Stimulated activated CD8-positive, alpha-beta memory T cell treated with anti-CD3 and anti-CD28 coated beads, Interleukin-4, amount 100 ng/mL, for 1 hour (primary cell): ENCODE measurements at places on chromosomes 5 and 9.

DNA sequence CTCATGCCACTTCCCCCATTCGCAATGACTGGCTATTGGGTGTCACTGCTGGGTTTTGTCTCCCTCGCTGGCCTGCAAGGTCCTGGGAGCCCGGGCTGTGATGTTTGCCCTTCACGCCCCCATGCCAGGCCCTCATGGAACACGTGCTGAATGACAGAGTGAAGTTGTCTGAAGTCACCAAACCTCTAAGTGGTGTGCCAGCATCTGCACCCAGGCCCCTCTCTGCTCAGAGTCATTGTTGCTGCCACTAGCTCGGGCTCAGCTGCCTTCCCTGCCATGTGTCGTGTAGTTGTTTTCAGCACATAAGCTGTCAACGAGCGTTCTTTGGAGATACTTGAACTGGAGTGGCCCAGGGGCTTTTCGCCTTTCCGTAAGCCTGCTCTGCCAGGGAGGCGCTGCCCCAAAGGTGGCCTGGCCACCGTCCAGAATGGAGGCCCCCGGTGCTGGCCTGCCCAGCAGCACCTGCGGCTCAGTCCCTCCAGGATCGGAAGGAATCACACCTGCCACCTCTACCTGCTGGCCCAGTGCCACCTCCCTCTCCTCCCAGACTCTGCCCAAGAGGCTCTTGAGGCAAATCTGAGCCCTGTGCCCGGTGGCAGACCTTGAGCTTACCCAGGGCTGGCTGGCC is 250.1 kb downstream of the PBX3 start:
- DNase-seq, result no peak

- no peak for DNase-seq
These were observed 19.4 kb downstream of the CCDC171 start for GRCh38 chr9:15572200-15572770.

- no peak for DNase-seq
These were observed 24.9 kb downstream of the LMX1B start for GRCh38 chr9:126638571-126639132.

GRCh38 chr5:139180850-139181249 is 17.3 kb downstream of the SIL1 start:
- no peak for DNase-seq

DNA sequence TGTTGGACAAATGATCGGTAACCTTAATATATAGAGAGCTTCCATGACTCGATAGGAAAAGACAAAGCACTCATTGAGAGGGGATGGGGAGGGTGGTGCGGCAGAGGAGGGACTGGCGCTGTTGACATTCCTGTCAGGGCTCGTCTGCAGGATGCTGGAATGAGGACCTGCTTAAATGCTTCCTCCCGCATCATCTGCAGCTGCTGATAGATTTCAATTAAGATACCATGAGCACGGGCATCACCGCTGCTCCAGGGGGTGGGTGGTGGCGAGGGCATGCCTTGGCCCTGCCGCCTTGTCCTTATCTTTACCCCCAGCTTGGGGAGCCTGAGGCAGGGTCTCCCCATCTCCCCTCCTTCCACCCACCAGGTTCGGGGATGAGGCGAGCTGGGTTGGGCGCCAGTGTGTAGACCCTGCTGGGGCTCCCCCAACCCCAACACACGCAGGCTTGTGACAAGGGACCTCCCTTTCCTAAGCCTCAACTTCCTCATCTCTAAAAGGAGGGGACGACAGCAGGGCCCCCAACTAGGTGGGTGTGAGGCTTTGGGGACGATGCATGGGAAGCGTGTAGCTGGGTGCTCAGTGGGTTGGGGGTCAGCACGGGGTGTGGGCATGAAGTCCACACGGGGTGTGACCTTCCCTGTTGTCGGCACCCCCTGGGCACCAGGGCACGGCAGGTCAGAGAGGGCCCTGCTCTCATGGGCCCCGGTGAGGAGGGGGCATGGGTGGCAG is 11.7 kb upstream of the QRFP start:
- DNase-seq, result no peak

- no peak for DNase-seq
These were observed 7.4 kb upstream of the MRPS2 start for GRCh38 chr9:135492886-135493669.

- DNase-seq, result no peak
These were observed 10.4 kb upstream of the SSBP2 start for GRCh38 chr5:81761270-81761669.

GRCh38 chr9:113588242-113588810 is 124.8 kb downstream of the RGS3 start:
- no peak for DNase-seq

DNA sequence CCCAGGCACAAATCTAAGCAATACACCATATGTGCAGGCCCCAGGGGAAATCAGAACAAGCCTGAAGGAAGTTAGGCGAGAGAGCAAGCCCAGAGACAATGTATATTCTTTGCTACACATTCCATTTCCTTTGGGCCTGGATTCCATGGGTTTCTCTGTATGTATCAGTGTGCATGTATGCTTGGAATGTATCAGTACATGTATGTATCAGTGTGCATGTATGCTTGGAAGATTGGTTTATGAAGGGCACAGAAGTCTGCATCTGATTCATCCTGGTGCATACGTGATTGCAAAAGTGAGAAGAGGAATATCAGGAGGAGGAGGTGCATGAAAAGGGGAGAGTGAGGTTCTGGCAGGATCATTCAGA is 232.6 kb upstream of the ANKRD55 start:
- no peak for DNase-seq

DNA sequence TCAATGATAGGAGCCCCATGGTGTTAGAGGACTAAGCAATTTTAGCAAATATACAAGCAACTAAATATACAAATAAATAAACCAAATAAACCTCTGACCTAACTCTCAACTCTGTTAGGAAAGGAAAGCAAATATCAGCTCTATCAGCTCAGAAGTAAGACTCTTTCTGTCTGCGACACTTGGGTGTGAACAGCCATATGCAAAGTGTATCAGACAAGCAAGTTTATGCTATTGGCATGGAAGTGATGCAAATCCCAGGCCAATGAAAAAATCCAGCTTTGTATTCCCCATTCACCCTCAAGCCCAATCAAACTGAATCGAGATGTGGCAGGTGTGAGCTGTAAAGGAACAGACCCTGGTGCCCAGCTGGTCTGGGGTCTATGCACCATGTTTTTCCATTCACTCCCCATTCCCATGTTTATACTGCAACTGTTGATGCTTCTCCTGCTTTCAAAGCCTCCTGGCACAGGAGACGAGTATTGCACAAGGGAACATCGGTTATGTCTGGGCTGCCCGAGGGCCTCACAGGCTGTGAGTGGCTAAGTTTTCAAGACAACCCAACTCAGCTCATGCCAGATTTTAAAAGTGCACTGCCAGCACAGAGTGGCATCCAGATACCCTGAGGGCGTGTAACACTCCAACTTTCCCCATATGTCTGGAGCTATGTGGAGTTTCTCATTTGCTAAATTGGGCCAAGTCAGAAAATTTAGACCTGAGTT is 73.1 kb downstream of the FEM1C start:
- DNase-seq, result no peak

GRCh38 chr9:18976221-18976708 is 56.7 kb downstream of the SAXO1 start:
- no peak for DNase-seq

DNA sequence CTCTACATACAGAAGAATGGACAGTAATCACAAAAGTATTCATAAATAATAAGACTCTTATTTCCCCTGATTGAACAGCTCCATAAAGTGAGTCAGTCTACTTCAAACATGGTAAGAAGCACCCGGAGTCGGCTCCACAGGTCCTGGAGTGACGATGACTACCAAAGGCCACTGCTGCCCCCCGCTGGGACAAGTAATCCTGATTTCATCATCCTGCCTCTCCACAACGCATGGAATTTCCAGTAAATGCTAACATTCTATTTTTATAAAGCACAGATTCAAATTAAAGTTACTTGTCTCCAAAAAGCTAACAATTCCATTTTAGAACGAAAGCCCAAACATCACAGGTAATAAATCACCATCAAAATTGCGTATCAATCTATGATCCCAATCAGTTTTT is 16.2 kb downstream of the ATPSCKMT start:
- no peak for DNase-seq

DNA sequence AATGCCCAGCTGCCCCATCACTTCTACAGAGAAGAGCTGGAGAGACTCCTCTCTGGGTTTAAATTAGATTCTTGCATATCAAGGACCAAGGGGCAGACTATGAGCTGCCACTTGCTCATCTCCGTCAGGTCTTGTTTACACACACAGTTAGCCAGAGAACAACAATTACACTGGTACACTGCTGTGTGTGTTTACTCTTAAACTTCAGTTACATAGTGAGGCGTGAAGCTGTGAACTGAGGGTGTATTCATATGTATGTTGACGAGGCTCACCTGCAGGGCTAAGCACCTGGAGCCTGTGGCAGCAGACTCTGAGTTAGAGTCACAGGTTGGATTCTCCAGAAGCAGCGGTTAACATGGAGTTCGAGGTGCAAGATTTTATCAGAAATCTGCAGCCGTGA is 155.4 kb upstream of the ANKH start:
- DNase-seq, result no peak

GRCh38 chr5:115709585-115709984 is 83.7 kb upstream of the TMED7 start:
- no peak for DNase-seq

DNA sequence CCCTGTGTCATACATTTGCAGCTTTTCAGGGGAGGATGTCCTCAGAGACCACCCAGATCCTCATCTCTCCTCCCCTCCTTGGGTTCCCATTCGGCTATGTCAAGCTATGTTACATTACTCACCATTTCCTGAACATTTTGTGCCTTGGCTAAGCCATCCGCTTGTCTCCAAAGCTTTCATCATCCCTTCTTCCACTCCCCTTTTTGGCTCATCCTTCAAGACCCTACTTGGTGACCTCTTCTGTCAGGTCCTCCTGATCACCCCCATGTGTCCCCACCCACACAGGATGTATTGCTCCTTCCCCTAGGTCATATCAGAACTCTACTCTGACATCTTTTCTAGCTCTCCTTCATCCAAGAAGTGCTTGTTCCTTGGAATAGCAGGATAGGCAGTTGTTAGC is 81.8 kb downstream of the BOD1 start:
- no peak for DNase-seq

DNA sequence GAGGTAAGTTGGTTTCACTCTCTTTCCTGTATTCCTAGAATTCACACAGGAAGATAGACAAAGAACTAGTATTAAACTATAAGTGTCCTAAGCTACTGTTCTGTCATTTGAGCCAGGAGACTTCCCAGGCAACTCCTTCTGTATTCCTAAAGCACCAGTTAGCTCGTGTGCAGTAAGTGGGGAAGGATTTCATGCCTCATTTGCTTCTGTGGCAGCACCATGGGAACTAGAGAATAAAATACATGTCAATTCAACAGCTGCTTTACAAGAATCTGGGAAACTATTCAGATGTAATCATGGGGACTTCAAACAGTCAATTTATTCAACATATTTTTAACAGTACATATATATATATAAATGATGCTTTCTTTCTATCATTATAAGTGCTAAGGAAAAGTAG is 762.3 kb downstream of the PRELID2 start:
- DNase-seq, result no peak

GRCh38 chr5:15948190-15948589 is 231.4 kb downstream of the MARCHF11 start:
- no peak for DNase-seq

- DNase-seq, result no peak
These were observed 16.3 kb downstream of the AGGF1 start for GRCh38 chr5:77046416-77047073.

GRCh38 chr5:59276325-59276675 is 617.2 kb downstream of the PDE4D start:
- DNase-seq, result no peak

- no peak for DNase-seq
These were observed 8.3 kb downstream of the NFIL3 start for GRCh38 chr9:91415290-91415689.

DNA sequence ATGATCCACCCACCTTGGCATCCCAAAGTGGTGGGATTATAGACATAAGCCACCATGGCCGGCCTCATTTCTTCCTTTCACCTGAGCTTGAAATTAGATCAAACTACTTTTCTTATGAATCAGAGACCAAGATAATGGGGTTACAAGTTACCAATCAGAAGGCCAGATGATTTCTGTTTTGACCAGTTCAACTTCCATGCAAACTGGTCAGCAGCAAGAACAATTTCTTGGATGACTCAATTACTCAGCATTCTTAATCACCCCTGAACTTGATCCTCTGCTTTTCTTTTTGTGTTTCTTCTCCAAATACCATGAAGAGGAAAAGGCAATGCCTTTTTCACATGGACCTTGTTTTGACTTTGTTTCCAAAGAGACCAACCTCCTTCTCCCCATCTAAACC is 10.0 kb upstream of the PLIN2 start:
- no peak for DNase-seq

- DNase-seq, result no peak
These were observed 262.1 kb upstream of the RPS23 start for GRCh38 chr5:82540301-82540700.

DNA sequence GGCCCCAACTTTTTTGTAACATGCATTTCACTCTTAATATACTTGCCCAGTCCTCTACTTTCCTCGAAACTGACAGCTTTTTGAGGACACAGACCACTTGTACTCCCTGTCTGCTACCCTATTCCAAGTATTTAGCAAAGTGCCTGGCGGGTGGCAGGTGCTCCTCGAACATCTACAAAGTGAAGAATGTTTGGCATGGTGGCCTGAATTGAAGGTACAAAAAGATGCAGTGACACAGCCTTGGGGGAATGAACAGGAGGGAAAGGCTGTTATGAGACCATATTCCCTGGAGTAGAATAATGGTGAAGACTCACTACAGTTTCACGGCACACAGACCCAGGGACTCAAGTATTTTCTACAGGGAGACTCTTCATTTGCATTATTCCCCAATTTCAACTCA is 590.9 kb downstream of the PRELID2 start:
- DNase-seq, result no peak

DNA sequence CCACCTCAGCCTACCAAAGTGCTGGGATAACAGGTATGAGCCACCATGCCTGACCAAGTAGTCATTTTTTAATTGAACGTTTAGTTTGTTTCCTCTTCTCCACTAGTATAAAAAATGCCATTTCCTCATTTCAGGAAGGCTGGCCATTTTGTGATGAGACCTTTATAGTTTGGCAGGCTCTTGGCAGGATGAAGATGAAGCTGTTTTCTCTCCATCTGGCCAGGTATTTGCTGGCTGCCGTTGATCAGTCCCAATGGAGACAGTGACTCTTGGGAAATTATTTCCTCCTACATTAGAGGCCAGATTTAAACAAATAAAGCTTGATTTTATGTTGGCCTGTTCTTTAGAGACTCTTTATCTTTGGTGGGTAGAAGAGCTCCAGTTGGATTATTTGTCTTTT is 199.0 kb downstream of the ARHGAP26 start:
- no peak for DNase-seq

DNA sequence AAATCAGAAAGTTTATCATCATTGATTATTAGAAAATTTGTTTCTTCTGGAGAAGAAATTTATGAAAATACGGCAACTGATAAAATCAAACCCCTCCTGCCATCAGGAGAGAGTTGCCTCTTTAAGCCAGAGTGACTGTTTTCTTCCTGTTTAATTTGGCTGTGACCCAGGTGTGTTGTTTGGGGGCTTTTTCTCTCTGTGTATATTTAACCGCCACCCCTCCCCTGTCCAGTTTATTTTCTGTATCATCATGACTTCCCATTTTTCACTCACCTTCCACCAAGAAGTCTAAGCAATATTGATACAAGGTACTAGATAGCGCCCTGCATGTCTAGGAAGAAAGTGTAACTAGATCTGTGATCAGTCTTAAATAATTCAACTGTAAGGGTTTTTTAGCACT is 50.1 kb downstream of the FAM78A start:
- DNase-seq, result no peak
